Left colon (tissue), 2 donors: ENCODE measurements at places on chromosomes 4 and X.
A peak's percentile ranks its signal among the peaks of the same experiment; 100 is the strongest.

DNA sequence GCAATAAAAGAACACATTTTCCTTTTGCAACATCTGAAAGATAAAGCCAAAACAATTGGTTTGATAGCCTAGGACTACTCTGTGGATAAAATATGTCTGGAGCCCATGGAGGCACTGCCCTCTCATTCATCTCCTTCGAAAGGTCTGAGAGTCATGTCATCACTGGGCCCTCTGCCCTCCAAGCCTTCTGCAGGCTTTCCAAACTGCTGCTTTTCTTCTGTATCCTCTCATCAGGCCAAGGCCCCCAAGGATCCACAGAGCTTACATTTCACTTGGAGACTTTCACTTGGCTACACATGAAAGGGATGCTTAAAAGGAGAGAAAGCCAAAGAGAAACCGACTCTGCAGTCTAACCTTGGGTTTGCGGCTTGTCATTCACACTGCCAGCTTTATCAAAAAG, 109.9 kb downstream of the SH3RF1 start:
- no peak for DNase-seq

DNA sequence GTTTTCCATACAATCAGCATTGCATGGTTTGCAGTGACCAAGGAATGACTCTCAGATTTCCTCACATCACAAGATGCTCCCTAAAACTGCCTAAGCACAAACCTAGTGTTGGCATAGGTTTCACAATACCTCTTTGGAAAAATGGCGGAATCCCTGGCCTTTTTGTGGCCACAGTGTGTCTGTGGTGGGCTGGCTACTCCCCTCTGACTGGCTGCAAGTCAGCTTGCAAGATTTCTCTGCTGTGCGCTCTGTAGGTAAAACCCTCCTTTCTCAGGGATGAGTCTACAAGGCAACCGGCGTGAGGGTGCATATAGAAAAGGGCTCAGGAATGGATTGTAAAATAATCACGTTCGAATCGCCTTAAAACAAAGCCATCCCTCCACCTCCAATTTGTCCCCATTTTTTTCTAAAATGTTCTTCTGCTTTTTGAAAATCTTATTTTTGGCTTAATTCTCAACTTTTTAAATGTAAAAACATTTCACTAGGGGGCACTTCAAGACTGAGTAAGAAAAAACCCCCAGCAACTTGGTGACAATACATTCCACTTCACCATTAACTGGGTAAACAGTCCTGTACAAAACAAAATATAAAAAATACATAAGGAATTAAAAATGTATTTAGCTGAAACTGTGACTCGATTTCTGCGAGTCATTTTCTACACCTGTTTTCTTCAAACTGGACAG, 235.6 kb downstream of the STIM2 start:
- DNase-seq, result no peak

DNA sequence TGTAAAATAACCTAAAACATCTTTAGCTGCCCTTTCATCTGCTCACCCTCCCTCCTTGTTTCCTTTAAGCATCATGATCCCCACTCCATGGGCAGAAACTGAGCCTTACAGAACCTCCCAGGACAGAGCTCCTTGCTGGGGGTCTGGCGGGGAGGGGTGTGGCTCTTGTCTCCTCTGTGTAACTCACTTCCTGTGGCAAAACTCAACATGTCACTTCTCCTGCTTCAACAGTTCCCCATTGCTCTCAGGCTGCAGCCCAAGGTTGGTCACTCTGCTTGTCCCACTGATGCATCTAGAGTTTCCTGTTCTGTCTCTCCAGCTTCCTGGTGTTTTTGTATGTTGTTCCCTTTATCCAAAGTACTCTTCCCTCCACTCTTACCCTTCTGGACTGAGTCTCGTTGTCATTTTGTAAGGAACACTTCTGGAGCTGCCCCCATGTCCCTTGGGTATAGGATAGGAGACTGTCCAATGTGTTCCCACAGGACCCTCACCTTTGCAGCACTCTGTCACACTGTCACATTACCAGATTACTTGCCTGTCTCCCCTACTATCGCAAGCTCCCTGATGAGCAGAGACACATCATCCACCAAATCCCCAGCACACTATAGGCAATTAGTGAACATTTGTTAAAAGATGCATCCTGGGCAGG, 19.6 kb downstream of the TMEM31 start:
- no peak for DNase-seq

GRCh38 chrX:82224961-82225360, 1023.1 kb downstream of the SH3BGRL start:
- no peak for DNase-seq

GRCh38 chr4:24973747-24974601, 56.8 kb downstream of the LGI2 start:
- peak; percentile 40 for DNase-seq

- no peak for DNase-seq
Measured at GRCh38 chr4:54727346-54727745, 69.6 kb downstream of the KIT start.

DNA sequence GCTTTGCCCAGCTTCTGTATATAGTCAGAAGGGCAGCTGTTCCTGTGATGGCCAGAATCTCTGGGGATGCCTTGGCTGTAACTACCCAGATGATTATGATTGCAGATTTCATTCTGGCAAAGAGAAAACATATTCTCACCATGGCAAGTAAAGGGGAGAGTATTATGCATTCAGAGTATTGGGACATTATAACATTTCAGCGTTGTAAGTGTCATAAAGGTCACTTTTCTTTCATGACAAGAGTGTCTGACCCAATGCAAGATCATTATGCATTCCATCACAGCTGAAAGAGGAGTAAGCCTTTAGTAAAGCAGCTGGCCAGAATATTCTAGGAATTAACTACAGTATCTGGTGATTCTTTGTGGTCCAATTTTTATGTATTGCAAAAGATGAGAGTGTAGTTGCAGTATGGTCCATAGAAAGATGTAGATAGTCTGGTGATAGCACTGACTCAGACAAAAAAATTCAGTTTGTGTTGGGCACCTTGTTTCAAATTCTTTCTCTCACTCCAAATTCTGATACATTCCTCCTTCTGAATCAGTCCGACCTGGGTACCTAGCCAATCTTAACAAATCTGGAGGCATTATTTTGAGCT, 2366.3 kb downstream of the PCDH7 start:
- no peak for DNase-seq

GRCh38 chr4:1207157-1207470, 34.7 kb upstream of the SPON2 start:
- DNase-seq, result no peak

DNA sequence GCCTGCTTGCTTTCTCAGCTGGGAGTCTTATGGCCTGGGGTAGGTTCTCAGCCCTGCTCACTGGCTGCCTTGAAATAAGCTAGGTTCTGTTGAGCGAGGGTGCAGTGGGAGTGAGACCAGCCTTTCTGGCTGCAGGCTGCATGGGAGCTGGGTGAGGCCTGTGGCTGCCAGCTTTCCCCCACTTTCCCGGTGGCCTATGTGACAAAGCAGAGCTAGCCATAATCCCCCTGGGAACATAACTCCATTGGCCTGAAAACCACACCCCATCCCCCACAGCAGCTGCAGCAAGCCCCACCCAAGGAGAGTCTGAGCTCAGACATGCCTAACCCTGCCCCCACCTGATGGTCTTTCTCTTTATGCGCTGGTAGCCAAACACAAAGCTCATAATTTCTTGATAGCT, 118.9 kb downstream of the KLHL4 start:
- no peak for DNase-seq

GRCh38 chr4:173752610-173753230, 222.7 kb upstream of the HAND2 start:
- peak; percentile 32 for DNase-seq

DNA sequence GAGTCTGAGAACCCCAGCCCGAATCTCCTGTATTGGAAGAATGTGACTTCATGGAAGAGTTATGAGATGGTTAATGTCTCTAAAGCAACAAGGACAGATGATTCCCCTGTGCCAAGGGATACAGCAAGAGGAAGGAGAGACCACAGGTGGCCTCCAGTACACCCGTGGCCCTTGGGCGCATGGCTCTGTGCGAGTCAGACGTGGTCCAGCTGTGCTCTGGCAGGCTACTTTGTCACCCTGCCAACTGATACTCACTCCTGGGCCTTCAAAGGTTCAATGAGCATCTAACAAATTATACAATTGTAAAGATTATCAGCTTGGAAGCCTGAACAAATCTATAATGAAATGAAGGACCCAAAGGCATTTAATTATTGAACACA, 71.7 kb downstream of the NYX start:
- DNase-seq, result no peak

DNA sequence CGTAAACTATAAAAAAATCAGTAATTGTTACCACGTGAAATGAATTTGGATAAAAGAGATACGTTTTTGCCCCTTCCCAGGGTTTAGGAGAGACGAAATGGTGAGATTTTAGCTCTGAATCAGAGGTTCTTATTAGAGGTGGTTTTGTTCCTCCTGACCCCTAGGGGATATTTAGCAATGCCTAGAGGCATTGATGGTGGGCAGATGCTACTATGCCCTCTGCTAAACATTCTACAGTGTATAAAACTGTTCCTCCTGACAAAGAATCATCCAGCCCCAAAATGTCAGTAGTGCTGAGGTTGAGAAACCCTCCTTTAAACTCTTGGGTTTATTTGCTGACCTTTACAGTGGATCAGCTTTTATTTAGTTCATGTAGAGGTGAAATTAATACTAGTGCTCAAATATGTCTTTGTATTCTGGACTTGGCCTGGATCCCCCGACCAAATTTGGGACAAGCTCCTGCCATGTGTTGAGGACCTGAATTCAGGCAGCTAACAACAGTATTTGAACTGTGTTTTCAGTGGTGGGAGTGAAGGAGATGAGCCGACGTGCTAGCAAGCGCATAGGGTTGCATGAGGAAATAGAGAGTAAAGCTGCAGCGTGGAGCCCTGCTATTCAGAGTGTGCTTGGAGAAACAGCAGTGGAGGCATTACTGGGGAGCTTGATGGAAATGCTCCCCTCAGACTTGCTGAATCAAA, 126.1 kb downstream of the PTTG2 start:
- no peak for DNase-seq

DNA sequence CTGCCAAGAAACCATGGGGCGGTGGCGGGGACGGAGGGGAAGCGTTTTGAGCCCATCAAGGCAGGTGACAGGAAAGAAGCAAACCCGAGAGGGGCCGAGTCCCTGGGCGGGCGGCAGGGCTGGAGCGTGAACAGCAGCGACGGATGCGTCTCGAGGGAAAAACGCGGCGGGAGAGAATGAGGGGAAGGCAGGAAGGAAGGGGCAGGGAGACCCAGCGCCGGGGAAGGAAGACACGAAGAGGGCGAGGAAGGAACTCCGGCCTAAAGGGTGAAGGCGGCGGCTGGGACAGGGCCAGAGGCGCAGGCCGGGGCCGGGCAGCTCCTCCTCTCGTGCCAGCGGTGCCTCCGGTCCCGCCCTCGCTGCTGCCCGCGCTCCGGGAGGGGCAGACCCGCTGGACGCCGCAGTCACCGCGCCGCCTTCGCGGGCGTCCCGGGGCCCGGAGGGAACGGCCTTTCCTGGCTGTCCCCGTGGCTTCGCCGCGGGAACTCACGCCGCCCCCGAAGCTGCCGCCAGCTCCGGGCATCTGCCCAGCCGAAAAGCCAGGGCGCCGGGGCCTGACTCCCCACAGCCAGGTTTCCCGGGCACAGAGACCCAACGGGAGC, 751 bp upstream of the RGS12 start:
- peak; percentile 68 for DNase-seq

DNA sequence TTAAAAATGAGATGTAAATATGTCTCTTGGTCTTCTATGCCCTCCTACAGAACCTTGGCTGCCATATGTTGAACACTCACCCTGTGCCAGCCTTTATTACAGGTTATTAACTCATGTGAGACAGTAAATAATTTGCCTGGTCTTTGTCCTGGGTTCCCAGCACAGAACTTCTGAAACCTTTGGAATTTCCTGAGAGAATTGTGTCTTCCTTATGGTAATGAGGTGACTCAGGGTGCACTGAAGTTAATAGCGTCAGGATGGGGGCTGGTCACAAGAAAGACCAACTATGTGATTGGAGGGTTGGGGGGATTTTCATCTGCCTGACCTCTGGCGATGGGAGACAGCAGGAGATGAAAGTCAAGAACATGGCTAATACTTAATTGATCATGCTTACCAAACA, 289.8 kb upstream of the STS start:
- no peak for DNase-seq

- DNase-seq, result no peak
Measured at GRCh38 chr4:79042079-79042674, 102.9 kb upstream of the PAQR3 start.

DNA sequence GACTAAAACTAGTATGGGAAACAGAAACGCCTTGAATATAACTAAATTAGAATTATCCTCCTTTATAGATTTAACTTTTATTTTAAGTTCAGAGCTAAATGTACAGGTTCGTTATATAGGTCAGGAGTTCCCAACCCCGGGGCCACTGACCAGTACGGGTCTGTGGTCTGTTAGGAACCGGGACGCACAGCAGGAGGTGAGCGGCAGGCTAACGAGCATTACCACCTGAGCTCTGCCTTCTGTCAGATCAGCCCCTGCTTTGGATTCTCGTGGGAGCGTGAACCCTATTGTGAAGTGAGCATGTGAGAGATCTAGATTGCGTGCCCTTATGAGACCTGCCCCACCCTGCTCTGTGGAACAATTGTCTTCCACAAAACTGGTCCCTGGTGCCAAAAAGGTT, 51.0 kb downstream of the FAT4 start:
- DNase-seq, result no peak

GRCh38 chrX:8987672-8988250, 46.2 kb downstream of the FAM9B start:
- no peak for DNase-seq

- DNase-seq, result no peak
Measured at GRCh38 chr4:135368831-135369230, 1167.2 kb upstream of the PABPC4L start.

GRCh38 chr4:38045289-38045988, 85.2 kb downstream of the PTTG2 start:
- no peak for DNase-seq

DNA sequence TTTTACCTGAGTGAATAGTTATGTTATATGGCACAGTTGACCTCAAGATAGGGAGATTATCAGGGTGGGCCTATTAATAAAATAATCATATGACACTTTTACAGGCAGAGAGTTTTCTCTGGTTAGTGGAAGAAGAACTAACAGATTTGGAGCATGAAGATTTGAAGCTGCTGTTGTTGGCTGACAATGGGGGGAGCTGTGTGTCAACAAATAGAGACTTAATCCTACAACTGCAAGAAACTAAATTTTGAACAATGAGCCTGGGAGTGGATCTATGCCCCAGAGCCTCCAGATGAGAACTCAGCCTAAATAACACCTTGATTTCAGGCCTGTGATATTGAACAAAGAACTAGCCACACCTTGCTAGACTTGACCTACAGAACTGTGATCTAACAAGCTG, 7.2 kb upstream of the CCSER1 start:
- no peak for DNase-seq

DNA sequence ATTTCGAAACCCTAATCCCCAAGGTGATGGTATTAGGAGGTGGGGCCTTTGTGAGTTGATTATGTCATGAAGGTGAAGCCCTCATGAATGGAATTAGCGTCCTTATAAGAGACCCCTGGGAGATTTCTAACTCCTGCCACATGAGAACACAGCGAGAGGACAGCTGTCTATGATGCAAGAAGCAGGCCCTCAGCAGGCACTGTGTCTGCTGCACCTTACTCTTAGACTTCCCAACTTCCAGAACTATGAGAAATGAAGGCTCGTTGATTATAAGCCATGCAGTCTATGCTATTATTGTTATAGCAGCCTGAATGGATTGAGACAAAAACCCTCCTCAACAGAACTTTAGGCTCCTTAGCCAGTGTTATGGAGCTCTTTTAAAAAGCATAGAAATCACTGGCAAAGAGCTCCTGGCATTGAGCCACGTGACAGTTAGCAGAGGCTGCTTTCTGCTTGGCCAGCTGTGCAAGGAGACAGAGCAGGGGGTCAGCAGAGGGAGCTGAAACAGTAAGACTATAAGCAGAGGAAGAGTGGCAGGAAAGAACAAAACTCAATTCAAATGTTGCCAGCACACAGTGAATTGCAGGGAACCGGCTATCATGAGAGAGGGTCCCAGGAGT, 219.2 kb upstream of the FAT1 start:
- DNase-seq, result peak; percentile 58
